Renal cortical epithelial cell (primary cell): ENCODE measurements at places on chromosomes 5 and 9. TPM values are rescaled to one million over a fixed set of nuclear protein-coding genes. Genes with fewer than 3 reads are reported as not detected.
A peak's percentile ranks its signal among the peaks of the same experiment; 100 is the strongest.

LECT2 gene
- not detected in 2 replicates for total RNA-seq

DNA sequence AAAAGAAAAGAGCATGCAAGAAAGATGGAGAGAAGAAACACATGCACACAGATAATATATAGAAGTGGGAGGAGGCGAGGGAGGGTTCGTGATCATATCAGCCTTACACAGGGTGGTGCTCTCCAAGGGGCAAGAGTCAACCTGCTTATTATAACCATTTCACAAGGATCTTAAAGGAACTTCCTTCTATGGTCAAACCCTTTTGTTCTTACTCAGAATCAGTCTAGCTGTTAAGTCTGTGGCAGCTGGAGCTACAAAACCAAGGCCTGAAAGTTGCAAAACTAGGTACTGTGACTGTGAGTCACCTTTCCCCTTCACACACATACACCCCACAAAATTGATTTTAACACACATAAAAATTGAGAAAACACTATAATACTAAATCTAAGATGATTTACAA lies 18.5 kb upstream of the ERMP1 start:
- peak; percentile 98 for DNase-seq

DNA sequence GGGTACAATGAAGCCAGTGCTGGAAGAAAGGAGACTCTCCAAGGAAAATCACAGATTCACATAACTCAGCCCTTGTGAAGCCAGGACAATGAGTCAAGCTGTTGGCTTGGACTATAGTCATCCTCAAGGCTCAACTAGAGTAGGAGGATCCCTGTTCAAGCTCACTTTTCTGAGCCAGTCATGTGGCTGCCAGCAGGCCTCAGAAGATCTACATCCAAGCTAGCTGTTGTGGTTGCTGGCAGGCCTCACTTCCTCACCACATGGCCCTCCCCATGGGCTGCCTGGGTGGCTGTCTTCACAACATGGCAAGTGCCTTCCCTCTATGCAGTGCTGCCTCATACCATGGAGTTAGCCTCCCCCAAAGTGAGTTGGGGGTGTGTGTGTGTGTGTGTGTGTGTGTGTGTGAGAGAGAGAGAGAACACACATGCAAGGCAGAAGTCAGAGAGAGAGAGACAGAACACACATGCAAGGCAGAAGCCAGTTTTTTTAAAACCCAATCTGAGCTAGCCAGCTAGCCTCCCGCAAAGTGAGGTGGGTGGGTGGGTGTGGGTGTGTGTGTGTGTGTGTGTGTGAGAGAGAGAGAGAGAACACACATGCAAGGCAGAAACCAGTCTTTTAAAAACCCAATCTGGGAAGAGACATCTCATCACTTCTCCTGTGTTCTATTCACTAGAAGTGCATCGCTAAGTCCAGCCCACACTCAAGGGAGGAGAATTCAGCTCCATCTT lies 17.1 kb downstream of the SCAI start:
- DNase-seq: peak; percentile 95

DNA sequence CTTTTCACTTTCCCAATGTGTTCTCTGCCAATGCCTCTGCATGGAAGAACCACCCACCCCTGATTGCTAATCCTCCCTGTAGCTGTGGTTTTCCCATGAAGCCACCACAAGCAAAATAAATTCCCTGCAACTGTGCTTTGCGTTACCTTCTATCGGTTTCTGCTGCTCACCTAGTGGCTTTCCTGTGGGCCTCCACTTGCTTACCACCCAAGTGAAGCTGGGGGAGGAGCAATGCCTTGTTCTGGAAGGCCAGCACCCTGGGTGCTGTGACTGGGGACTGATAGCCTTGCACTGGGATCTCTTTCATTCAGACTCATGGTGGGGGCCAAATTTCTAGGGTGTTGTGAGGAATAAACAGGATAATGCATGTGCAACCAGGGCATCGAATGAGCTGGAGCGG lies 56.3 kb upstream of the GDNF start:
- no peak for DNase-seq

STKLD1 gene
- 0.35 and 0.40 TPM in 2 replicates for total RNA-seq

- DNase-seq: peak; percentile 78
These were observed 403.1 kb upstream of the WWC1 start for GRCh38 chr5:167888393-167888792.

MAPK9 gene
- total RNA-seq: 31.3 and 32.3 TPM in 2 replicates

DNA sequence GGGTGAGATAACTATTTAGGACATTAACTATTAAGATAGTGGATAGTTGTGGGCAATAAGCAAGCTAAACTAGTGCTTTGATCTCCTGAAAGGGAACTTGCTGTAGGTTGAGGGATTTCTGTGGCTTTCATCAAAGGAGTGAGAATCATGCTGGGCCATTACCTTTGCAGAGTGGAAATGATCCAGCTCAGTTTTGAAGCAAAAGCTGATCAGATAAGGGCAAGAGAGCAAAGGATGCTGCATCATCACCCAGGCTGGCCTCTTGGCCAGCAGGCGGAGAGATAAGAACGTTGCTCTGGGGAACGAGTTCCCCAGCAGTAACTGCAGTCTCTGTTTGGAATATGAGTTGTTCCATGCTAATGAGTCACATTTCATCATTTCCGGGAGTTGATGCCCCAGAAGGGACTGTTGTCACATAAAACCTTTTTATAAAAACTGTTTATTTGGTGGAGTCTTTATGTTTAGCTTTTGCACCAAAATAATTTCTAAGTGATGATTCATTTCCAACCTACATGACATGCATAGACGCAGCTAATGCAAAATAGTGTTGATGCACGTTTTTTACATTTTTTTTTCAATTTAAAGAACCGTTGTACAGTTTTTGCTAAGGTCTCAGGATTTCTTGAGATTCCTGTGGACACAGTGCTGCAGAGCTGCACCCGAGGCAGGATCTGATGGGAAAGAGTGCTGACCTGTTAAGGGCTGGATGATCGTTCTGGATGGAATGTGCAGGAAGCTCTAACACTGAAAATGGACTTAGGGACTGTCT lies 99.3 kb downstream of the ACTBL2 start:
- peak; percentile 38 for DNase-seq

DNA sequence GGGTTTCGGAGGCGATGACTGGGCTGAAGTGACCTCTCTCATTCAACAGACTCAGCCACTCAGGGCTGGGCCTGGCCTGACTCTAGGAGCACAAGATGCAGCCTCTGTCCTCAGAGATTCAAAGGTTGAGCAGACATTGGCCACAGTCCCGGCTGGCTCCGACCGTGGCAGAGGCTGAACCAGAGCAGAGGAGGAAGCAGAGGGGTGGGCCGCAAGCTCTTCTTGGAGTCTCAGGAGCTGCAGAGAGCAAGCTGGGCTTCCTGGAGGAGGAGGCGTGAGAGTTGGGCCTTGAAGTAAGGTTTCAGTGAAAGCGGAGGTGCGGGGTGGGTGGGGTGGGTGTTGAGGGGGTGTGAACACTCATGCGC lies 37.6 kb downstream of the ALG2 start:
- DNase-seq: no peak

GRCh38 chr9:124551472-124552272 lies 44.5 kb upstream of the NR5A1 start:
- peak; percentile 70 for DNase-seq

CDKN2B gene
- 27.5 and 37.0 TPM in 2 replicates for total RNA-seq

- DNase-seq: no peak
These were observed 263.5 kb downstream of the SLIT3 start for GRCh38 chr5:169037466-169037865.

GRCh38 chr9:119968836-119969707 lies 599.8 kb upstream of the BRINP1 start:
- peak; percentile 45 for DNase-seq

GRCh38 chr5:4947893-4948536 lies 192.1 kb upstream of the ADAMTS16 start:
- no peak for DNase-seq
